ENCODE measurements at places on chromosomes 16 and 17. TPM values are rescaled to one million over a fixed set of nuclear protein-coding genes. Genes with fewer than 3 reads are reported as not detected.

Gene MRPL28
- 77.9 TPM for total RNA-seq

Gene EMP2
- total RNA-seq = not detected

DNA sequence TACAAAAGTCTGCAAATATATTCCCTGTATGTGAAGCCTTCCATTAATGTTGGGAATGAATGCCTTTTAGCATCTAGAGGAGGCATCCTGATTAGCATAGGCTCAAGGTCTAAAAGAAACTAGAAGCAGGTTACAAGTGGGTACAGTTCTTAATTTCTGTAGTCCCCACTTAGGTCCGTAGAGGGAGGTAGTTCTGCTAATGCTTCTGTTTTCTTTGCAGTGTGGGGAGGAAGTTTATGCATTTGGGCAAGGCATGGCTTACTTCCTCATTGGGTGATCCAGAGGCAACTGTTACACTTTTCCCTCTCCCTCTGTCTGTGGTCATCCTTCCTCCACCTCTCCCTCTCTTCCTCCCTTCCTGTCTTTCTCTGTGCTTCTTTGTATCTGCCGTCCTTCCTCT is 108.4 kb upstream of the ZKSCAN2 start:
- no peak for DNase-seq

Gene PLCG2
- 8.8 TPM for total RNA-seq

Gene ATP2A3
- 83.0 TPM for total RNA-seq

GRCh38 chr17:10211666-10212065 is 13.3 kb upstream of the GAS7 start:
- no peak for DNase-seq

- DNase-seq = no peak
Observed at GRCh38 chr17:70955441-70955840, 786.1 kb downstream of the KCNJ2 start.

DNA sequence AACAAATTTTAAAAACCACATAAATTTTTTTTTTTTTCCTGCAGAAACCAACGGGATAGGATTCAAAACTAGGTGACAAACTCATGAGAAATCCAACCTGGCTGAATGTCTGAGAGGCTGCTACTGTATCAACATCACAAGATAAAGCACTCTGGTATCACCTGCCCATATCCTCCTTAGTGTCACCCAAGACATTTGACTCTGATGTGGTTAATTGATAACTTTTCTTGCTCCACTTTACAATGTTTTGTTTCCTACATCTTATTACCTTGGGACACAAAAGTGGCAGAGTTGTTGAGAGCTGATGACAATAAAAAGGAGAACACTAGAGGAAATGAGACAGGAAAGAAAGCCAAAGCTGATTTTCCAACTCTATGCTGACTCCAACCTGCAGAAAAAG is 4.0 kb upstream of the FBXL20 start:
- DNase-seq = no peak

Gene CHD9NB
- total RNA-seq = 0.14 TPM

GRCh38 chr17:44541884-44542581 is 15.3 kb upstream of the FZD2 start:
- DNase-seq = no peak

Data from activated naive CD4-positive, alpha-beta T cell treated with anti-CD3 and anti-CD28 coated beads, Interleukin-2, amount 50 U/mL, for 72 hours (primary cell).